ENCODE measurements at places on chromosomes 5 and 9.

DNA sequence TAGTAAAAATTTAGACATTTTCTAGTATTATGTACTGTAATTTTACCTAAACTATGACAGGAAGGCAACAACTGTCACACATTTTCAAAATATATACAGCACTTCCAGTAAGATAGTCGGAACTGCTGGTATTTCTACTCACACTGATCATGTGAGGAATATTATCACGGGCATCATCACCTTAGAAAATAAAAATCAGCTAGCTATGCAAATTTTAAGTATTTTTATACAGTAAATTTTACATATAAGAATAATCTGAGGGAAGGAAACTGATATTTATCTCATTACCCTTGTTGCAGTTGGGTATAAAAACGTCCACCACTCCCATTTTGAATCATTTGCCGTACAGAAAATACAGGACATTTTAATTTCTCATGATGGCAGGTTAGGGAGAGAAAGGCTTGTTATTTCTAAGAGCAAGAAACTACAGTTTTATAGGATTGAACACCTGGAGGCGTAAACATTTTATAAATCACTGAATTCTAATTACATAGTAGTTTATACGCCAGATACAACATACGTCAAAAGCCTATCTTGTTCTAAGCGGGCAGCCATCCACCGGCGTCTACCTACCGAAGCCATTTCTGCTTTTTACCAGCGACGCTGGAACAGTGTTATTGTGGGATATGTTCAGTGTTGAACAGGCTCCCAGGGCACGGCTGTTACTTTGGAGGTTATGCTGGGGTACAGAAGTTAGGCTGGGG is 729 bp upstream of the TNPO1 start:
- no peak for DNase-seq

GRCh38 chr9:126624912-126625311 is 11.2 kb downstream of the LMX1B start:
- DNase-seq, result no peak

DNA sequence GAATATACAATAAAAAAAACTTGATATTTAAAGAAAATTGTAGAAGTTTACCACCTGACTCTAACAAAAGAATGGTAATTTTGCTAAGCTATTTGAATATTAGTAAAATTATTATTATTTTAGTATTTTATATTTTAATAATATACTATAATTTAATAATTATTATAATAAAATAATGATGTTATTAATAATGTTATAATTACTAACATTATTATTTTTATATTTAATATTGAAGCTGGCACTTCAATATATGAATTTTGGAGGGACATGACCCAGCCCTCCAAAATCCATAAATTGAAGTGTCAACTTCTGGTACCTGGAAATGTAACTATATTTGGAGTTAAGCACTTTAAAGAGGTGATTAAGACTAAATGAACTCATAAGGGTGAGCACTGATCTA is 486.1 kb upstream of the CDH9 start:
- no peak for DNase-seq

DNA sequence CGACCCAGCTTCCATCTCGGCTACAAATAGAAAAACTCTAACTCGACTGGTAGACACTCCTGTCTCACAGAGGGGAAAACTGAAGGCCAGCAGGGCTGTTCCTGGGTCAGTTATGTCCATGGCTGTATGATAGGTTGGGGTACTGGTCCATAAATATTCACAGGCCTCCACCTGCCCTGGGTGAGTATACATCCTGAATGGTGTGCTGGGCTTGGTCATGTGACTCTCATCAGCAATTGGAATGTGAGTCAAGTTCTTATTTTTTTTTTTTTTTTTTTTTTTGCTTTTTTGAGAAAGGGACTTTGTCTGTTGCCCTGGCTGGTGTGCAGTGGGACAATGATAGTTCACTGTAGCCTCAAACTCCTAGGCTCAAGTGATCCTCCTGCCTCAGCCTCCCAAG is 58.3 kb upstream of the NEK6 start:
- no peak for DNase-seq

DNA sequence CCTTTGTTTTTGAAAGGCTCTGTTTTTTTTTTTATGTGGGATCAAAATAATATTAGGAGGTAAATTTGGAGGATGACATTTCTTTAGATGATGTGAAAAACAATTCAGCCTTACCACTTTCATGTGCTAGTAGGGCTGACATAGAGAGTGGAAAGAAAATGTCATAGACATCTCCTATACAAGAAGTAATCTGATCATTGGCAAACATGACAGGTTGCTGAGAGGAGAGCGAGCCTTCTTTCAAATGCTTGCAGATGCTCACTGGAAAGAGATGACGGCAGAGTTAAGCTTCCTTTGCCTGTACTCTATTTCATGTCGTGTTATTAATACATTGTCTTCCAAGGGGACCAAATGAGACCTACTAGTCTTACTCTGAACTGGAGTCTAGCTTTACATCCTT is 160.1 kb upstream of the DAP start:
- DNase-seq, result no peak

GRCh38 chr9:86685556-86685955 is 261.8 kb downstream of the GAS1 start:
- no peak for DNase-seq

- no peak for DNase-seq
Observed at GRCh38 chr5:97075649-97076048, 66.8 kb downstream of the LIX1 start.

GRCh38 chr9:96460470-96460869 is 10.5 kb downstream of the HABP4 start:
- DNase-seq, result no peak

All from T-helper 1 cell (primary cell).